GM23338 (cell line): ENCODE measurements at places on chromosomes 6 and 20.

DNA sequence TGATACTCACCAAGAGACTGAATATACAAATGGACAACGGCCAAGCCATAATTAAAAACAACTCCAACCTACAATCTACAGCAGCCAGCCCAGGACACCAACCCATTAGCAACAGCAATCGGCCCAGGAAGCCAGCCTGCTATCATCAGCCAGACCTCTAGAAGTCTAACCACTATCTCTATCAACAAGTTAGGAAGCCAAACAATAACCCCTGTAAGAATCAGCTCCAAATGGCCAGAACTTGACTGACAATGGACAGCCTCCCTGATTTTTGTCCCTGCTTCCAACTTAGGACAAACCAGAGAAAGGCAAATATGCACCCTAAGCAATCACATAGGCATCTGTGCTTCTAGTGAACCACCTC, 511.8 kb upstream of the JARID2 start:
- H3K4me1 ChIP-seq, result peaks cover 17% of the 10 kb centered on the region
- H3K27ac ChIP-seq, result no peak overlapping the region
- H3K36me3 ChIP-seq, result no peaks in the 10 kb centered on the region
- H3K27me3 ChIP-seq, result no peaks in the 10 kb centered on the region
- H3K4me3 ChIP-seq, result no peak overlapping the region

GRCh38 chr6:83071023-83071422, 3.6 kb downstream of the DOP1A start:
- H3K4me3 ChIP-seq, result no peak overlapping the region
- DNase-seq, result peak; percentile 17
- H3K27me3 ChIP-seq, result no peaks in the 10 kb centered on the region
- H3K36me3 ChIP-seq, result no peaks in the 10 kb centered on the region
- peaks cover 23% of the 10 kb centered on the region for H3K4me1 ChIP-seq

DNA sequence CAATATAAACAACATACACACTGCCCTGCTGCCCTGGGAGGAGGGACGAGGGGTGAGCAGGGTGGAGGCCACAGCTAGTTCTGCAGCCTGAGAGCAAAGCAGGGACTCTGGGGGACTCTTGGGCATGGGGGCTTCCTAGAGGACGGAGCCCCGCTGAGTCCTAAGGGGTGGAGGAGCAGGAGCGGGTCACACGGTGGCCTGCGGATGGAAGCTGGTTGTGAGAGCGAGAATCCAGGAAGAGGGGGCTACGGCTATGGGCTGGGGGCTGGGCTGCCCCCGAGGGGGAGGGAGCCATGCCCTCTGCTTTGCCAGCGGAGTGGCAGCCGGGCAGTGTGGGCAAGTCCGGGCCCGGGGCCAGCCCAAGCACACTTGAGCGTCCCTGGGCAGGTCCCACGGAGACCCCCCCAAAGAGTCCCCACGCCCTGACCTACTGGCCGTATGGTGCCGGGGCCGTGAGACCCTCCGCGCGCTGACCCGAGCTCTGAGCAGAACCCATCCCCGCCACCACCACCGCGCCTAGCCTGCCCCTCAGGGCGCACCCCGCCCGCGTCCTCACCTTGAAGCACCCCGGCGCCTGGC, 369 bp downstream of the ADAM33 start:
- no peaks in the 10 kb centered on the region for H3K36me3 ChIP-seq
- no peak overlapping the region for H3K27ac ChIP-seq
- peaks cover 33% of the 10 kb centered on the region for H3K27me3 ChIP-seq
- peaks cover 20% of the 10 kb centered on the region for H3K4me1 ChIP-seq

DNA sequence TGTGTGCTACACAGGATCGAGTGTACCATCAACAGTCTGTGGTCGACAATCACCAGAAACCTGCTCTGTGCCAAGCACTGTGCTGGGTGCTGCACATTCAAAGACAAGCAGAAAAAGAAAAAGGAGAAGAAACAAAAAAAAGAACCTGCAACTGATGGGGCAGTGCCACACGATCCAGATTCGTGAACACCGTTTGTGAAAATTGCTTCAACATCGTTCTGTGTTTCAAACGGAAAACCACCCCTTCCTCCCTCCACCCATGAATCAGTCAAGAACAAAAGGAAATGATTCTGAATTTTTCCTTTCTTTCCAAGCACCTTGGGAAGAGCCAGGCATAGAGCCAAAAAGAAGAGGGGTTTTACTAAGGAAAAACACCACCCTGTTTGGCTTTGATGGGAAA, 129.2 kb upstream of the ARID1B start:
- H3K27me3 ChIP-seq, result no peaks in the 10 kb centered on the region
- DNase-seq, result no peak
- no peak overlapping the region for H3K27ac ChIP-seq
- H3K4me3 ChIP-seq, result no peak overlapping the region
- H3K36me3 ChIP-seq, result no peaks in the 10 kb centered on the region
- no peaks in the 10 kb centered on the region for H3K4me1 ChIP-seq

- H3K27me3 ChIP-seq, result no peaks in the 10 kb centered on the region
- DNase-seq, result no peak
- H3K36me3 ChIP-seq, result no peaks in the 10 kb centered on the region
- H3K4me3 ChIP-seq, result no peak overlapping the region
- no peaks in the 10 kb centered on the region for H3K4me1 ChIP-seq
These were observed 248.6 kb upstream of the QKI start for GRCh38 chr6:163165922-163166321.

- DNase-seq, result peak; percentile 96
- peak overlapping the region; percentile 80 for H3K27ac ChIP-seq
- no peak overlapping the region for H3K4me3 ChIP-seq
- H3K36me3 ChIP-seq, result no peaks in the 10 kb centered on the region
These were observed 37.7 kb downstream of the KCNQ2 start for GRCh38 chr20:63434599-63435378.

- no peak overlapping the region for H3K27ac ChIP-seq
- DNase-seq, result no peak
- no peaks in the 10 kb centered on the region for H3K36me3 ChIP-seq
These were observed 2.5 kb downstream of the TTLL2 start for GRCh38 chr6:167327391-167327790.

DNA sequence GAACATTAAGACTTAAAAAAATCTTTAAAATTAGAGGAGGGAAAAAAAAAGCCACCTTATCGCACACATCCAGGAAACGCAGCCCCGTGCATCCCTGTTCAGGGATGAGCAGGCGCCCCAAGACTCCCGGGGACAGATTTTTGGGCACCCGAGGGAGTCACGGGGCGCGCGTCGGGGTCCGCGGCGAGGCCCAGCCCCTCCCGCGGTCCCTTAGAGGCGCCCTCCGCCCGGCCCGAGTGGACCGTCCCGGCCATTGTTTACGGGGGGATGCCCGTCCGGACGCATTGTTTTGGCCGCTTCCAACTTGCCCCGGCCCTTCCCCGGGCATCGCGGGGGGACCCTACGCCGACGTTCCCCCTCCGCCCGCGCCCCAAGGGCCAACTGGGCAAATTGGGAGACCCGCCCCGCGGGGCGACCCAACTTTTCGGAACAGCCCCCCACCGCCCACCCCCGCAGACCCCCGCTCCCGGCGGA, 610 bp downstream of the ZNF217 start:
- no peaks in the 10 kb centered on the region for H3K27me3 ChIP-seq
- peak overlapping the region; percentile 96 for H3K27ac ChIP-seq

GRCh38 chr6:153424719-153425400, 293.8 kb upstream of the RGS17 start:
- H3K27ac ChIP-seq, result no peak overlapping the region
- H3K4me1 ChIP-seq, result no peaks in the 10 kb centered on the region
- H3K36me3 ChIP-seq, result no peaks in the 10 kb centered on the region
- no peak for DNase-seq

DNA sequence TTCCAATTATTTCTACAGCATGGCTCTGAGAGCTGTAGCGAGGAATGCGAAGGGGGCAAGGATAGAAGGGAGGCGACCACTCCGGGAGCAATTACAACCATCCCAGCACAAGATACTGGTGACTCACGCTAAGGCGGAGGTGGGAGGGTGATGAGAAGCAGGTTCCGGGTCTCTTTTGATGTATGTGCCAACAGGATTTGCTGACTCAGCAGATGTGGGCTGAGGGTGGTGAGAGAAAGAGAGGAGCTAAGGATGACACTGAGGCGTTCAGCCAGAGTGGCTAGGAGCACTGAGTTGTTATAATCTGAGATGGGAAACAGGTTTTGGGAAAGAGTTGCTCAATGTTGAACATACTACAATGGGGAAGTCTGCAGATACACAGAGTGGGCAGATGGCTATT, 9.3 kb upstream of the TXNDC5 start:
- DNase-seq, result peak; percentile 27
- H3K27me3 ChIP-seq, result no peaks in the 10 kb centered on the region
- no peaks in the 10 kb centered on the region for H3K36me3 ChIP-seq
- H3K27ac ChIP-seq, result no peak overlapping the region
- H3K4me1 ChIP-seq, result no peaks in the 10 kb centered on the region

GRCh38 chr20:59723607-59724456, 119.5 kb downstream of the PHACTR3 start:
- no peak for DNase-seq
- H3K4me1 ChIP-seq, result no peaks in the 10 kb centered on the region
- no peaks in the 10 kb centered on the region for H3K36me3 ChIP-seq
- H3K27me3 ChIP-seq, result no peaks in the 10 kb centered on the region
- no peak overlapping the region for H3K27ac ChIP-seq

DNA sequence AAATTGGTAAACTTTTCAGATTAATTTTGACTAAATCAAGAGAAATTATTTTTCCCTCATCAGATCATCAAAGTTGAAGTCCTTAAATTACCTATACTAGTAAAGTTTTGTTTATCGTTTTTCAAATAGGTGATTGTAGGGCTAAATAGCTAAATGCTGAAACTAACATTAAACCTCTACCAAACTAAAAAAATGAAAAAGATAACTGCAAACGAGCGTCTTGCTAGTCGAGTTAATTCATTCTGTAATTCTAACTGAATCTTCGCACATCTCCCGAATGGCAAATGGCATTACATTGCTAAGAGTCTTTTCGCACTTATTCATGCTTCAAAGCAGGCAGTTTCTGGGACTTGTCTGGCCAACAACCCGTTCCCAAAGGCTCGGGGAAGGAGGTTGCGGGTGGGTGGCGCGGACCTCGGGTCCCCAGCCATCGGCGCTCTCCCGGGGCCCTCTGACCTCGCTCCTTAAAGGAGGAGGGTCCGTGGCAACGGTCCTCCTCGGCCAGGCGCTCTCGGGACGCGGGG, 43.8 kb downstream of the POPDC3 start:
- no peaks in the 10 kb centered on the region for H3K36me3 ChIP-seq
- DNase-seq, result peak; percentile 36
- peaks cover 3% of the 10 kb centered on the region; the same call in 1 of the 2 replicates for H3K4me1 ChIP-seq
- H3K4me3 ChIP-seq, result peak overlapping the region; percentile 84
- peaks cover 58% of the 10 kb centered on the region for H3K27me3 ChIP-seq

GRCh38 chr6:21438986-21439352, 154.6 kb upstream of the SOX4 start:
- H3K4me1 ChIP-seq, result peaks cover 6% of the 10 kb centered on the region
- H3K27me3 ChIP-seq, result no peaks in the 10 kb centered on the region
- DNase-seq, result no peak

GRCh38 chr20:17871886-17872285, 96.7 kb downstream of the SNX5 start:
- DNase-seq, result no peak
- no peak overlapping the region for H3K4me3 ChIP-seq
- H3K27ac ChIP-seq, result peak overlapping the region; percentile 85
- H3K27me3 ChIP-seq, result no peaks in the 10 kb centered on the region
- no peaks in the 10 kb centered on the region for H3K36me3 ChIP-seq

DNA sequence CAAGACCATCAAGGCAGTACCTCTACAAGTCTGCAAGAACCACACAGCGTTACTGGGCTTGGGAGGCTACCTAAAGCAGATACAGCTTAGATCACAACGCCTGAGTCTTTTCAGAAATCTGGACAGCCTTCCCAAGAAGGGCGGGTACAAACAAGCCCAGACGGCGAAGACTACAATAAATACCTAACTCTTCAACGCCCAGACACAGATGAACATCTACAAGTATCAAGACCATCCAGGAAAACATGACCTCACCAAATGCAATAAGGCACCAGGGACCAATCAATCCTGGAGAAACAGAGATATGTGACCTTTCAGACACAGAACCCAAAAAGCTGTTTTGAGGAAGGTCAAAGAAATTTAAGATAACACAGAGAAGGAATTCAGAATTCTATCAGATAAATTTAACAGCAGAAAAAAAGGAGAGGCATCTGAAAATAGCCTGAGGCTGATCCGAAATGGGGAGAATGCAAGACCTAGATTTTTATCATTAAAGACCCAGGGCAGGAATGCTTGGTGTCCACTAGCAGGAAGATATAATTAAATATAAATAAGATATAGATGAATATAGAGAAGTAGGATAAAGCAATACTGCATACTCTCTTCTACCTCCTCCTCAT, 131.7 kb upstream of the COL21A1 start:
- no peaks in the 10 kb centered on the region for H3K36me3 ChIP-seq
- no peak overlapping the region for H3K4me3 ChIP-seq
- H3K27ac ChIP-seq, result no peak overlapping the region
- H3K4me1 ChIP-seq, result no peaks in the 10 kb centered on the region
- no peaks in the 10 kb centered on the region for H3K27me3 ChIP-seq
- no peak for DNase-seq

- peaks cover 7% of the 10 kb centered on the region; the same call in 1 of the 2 replicates for H3K4me1 ChIP-seq
- H3K27ac ChIP-seq, result 0 out of 2 replicates have a peak overlapping the region, but pooled peaks have one; percentile 82
- DNase-seq, result no peak
- H3K27me3 ChIP-seq, result no peaks in the 10 kb centered on the region
These were observed 75.1 kb downstream of the SNX9 start for GRCh38 chr6:157898169-157898568.

DNA sequence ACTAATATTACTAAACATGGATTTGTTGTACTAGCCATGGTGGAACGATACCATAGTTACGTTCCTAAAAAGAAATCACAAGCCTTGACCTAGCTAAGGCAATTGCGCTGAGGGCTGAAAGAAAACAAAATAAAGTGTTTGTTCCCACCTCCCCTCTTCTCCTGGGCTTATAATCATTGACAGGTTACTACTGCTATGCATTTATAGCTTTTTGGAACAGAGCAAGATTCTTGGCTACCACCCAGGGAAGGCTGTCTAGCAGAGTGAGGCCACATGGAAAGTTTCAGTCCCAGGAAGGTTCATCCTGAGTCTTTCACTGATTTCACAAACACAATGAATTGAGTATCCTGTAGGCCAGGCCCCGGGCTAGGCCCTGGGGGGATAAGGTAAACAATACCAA, 84.6 kb downstream of the TMEM170B start:
- H3K4me3 ChIP-seq, result no peak overlapping the region
- H3K27ac ChIP-seq, result no peak overlapping the region
- no peaks in the 10 kb centered on the region for H3K4me1 ChIP-seq

GRCh38 chr20:858011-858410, 24.5 kb downstream of the FAM110A start:
- DNase-seq, result no peak
- H3K27me3 ChIP-seq, result no peaks in the 10 kb centered on the region
- H3K36me3 ChIP-seq, result no peaks in the 10 kb centered on the region

- no peak for DNase-seq
- H3K36me3 ChIP-seq, result no peaks in the 10 kb centered on the region
- H3K4me3 ChIP-seq, result no peak overlapping the region
These were observed 499.1 kb upstream of the MAN1A1 start for GRCh38 chr6:119848696-119849095.
